ENCODE measurements at places on chromosomes 3 and 15.

GRCh38 chr3:78872195-78872594 is 895.6 kb downstream of the ROBO1 start:
- no peak for DNase-seq

DNA sequence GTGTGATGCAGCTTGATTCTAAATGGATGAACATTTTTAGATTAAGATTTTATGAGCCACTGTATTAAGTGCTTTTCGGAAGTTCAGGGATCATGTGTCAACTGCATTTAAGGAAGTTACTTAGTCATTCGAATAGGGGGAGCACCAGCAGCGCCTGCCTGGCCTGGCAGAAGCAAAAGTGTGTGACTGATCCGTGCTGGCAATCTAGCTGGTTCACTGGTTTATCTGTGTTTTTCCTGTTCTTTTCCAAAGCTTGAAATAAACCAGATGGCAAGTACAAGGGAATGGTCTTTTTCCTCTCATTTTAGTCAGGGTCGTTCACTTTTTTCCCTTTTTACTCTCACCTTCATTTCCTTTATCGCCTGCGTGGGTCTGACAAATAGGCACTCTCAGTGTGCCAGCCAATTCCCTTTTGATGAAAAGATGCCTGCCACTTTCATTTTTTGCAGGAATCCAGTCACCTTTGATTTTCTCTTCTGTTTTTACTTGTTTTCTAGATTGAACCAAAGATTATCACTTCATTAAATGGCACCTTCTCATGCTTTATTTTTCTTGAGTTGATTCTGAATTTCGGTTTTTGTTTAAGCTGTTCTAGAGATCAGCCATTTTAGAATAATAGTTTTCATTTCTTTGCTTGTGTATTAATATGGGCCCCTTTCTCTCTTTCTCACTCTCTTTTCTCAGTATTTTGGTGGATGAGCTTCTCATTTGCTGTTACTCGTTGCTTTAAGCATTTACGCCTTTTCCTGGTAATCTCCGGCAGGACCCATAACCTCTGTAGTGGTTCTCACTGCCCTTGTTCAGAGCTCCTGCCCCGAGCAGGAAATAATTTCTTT is 2.8 kb downstream of the ABHD2 start:
- no peak for DNase-seq

DNA sequence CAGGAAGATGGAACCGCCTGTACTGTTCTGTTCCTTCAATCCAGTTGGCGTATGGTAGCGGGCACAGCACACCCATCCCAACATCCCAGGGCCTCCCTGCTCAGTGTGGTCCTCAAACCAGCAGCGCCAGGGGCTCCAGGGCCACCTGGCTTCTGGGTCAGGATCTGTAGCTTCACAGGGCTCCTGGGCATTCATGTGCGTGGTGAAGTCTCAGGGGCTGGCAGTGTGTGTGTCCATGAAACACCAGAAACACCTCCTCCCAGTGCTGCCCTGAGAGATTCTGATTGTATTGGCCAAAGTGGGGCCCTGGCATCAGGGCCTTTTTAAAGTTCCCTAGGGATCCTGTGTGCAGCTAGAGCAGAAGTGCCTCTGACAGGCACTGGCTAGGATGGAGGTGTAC is 42.1 kb downstream of the ABTB1 start:
- DNase-seq, result no peak

DNA sequence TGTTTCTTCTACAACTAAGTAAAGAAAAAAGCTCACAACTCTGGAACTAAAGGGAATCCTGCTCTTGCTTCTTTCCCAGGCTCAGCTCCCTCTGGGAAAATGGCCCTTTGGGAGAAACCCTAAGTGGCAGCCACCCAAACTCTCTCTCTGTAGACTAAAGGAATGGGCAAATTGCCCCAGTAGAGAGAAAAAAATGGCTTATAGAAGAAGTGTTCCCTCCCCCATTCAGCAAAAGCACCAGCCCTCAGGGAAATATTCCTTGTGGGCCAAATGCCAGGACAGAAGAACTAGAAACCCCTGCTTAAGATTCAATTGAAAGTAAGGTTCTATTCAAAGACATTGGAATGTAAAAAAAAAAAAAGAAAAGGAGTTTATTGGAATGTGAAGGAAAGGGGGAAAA is 603.7 kb upstream of the ALCAM start:
- no peak for DNase-seq

GRCh38 chr15:59199626-59200465 is 6.8 kb upstream of the LDHAL6B start:
- DNase-seq, result no peak
